ENCODE measurements at places on chromosomes 5 and 9.

DNA sequence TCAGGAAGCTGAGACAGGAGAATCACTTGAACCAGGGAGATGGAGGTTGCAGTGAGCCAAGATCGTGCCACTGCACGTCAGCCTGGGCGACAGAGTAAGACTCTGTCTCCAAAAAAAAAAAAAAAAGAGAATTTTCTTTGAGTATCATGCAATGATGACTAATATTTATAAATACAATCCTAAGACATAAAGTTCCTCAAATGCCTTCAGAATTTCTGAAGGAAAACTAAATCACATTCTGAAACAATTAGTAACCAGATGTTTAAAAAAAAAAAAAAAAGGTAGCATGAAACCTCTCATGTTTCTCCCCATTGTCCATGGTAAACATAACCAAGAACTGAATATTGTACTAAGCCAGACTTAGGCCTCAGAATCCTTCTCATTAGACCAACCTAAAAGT lies 23.1 kb downstream of the MLLT3 start:
- DNase-seq, result no peak

DNA sequence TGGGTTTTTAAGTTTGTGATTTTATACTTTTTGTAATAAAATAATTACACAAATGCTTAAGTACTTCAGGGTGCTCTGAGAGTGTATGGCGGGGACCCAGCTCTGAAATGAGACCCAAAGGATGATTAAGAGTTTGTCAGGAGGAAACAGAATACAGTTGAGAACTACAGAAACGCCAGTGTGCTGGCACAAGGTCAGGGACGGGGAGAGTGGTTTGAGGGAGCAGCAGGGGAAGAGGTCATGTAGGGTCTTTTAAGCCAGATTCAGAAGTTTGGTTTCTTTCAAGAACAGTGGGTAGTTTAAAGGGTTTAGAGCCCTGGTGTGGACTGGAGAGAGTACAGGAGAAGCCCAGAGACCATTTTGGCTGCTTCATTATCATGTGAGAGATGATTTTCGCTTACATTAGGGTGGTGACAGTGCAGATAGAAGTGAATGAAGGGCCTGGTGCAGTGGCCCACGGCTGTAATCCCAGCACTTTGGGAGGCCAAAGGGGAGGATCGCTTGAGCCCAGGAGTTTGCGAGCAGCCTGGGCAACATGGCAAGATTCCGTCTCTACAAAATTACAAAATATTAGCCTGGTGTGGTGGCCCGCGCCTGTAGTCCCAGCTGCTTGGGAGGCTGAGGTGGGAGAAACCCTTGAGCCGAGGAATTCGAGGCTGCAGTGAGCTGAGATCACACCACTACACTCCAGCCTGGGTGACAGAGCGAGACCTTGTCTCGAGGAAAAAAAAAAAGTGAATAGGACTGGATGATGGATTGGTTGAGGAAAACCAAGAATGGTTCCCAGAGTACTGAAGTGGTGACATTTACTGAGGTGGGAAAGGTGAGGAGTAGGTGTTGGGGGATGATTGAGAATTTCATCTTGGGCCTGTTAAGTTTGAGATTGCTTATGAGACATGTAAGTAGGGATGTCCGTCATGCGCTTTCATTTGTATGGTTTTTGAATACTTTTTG lies 1.4 kb upstream of the ETF1 start:
- no peak for DNase-seq

- DNase-seq, result no peak
Observed at GRCh38 chr9:33244137-33244784, 4.3 kb downstream of the SPINK4 start.

DNA sequence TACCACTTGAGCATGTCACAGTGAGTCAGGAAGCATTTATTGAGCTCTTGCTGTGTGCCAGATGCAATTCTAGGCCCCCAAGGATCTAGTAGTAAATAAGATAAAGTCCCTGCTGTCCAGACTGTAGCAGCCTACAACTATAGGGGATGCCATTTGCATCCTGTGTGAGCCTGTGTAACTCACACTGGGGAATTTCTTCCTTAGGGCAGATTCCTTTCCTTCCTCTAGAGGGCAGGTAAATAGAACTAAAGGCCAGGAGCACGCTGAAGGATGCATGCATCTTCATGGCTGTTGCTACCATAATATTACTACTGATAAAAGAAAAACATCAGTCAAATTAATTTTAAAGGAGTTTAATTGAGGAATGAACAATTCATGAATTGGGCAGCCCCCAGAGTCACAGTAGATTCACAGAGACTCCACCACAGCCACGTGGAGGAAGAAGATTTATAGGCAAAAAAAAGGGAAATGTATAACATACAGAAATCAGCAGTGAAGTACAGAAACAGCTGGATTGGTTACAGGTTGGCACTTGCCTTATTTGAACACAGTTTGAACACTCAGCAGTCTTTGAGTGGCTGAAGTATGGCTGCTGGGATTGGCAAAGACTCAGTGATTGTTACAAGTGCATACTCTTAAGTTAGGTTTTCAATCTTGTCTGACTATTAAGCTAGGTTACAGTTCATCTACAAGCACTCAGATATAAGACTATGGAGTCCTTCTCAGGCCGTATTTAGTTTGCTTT lies 98.9 kb downstream of the ACTL7B start:
- DNase-seq, result no peak

DNA sequence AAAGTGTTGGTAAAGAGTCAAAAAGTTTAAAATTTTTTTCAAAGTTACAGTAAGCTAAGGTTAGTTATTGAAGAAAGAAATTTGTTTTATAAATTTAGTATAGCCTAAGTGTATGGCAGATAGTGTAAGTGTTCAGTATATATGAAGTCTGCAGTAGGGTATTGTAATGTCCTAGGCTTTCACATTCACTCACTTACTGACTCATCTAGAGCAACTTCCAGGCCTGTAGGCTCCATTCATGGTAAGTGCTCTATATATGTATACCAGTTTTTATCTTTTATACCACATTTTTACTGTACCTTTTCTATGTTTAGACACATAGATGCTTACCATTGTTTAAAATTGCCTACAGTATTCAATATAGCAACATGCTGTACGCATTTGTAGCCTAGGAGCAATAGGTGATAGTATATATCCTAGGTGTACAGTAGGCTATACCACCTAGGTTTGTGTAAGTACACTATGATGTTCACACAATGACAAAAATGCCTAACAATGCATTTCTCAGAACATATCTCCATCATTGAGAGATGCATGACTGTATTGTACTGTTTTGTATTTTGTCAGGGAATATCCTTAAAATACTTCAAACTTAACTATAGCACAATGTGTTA lies 38.5 kb downstream of the CYSTM1 start:
- DNase-seq, result no peak

DNA sequence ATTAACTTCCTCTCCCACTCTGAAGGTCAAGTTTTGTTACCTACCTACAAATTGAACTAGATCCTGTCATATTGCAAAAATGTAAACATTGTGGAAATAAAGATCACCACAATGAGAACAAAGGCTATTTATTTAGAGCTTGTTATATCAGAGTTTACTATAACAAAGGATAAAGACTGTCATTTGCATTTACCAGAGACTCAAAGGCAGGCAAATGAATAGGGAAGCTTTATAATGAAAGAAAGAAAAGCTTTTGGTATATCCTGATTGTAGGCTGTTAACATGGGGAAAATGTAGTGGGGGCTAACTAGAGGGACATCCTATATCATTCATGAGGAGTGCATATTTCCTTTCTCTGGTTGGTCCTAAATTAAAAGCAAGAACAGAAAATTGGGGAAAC lies 403.5 kb upstream of the TYRP1 start:
- no peak for DNase-seq

DNA sequence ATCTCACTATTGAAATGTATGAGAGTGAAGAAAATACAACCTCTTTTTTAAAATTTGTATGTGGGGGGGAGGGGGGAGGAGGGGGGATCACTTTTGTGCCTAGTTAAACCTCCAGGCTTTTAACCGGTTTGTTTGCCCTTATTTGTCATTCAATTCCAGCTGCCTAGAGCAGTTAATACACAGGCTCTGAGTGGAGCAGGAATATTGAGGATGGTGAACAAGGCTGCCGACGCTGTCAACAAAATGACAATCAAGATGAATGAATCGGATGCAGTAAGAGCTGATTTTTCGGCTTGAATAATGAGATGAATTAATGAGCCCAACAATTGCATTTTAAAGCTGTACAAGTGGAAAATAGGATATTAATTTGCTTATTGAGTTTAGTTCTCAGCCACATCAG lies 28.7 kb upstream of the SNX24 start:
- no peak for DNase-seq

DNA sequence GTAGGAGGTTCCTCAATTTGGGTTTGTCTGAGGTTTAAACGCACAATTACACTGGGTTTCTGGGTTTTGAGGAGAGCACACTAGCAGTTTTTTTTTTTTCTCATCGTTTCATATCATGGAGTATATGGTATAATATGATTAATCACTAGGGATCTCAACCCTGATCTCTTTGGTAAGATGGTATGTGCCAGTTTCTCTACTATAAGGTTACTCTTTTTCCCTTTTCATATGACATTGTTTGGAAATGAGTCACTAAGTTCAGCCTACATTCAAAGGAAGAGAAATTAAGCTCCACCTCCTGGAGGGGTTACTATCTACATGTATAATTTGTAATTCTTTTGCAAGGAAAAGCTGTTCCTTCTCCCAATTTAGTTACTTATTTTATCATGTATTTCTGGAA lies 35.2 kb downstream of the MTRR start:
- no peak for DNase-seq

DNA sequence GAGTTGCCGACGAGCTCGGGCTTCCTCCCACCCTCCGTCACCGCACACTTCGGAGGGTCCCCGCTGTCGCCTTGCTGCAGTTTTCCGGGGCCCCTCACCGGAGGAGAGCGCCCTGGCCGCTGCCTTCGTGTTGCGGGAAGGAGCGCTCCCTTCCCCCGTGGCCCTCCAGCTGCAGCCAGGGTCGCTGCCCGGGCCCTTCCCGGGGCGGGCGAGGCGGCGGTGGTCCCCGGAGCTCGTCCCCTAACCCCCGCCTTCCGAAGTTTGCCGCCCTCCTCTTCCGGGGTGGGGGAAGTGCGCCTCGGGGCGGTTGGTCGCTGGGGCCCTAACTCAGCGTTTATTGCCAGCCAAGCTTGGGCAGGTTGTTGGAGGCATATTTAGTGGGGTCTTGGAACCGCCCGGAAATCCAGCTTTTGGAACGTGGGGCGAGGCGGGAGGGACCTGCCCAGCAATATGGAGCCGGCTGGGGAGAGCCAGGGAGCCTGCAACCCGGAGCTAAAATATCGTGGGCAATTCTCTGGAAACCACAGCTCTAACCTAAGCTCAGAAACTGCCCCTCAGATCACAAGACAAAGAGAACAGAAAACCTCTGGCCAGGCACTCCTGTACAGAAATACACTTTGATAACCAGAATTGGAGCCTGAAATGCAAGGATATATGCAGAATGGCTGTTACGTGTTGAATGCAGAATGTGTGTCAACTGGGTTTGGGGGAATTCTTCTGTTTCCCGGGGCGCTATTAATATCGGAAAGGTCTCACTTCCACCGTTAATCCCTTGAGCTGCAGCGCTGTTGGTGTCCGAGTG lies 890 bp downstream of the PIK3R1 start:
- peak; percentile 34 for DNase-seq

GRCh38 chr5:179287071-179287470 lies 58.2 kb downstream of the ADAMTS2 start:
- DNase-seq, result no peak

- DNase-seq, result no peak
Observed at GRCh38 chr5:2205596-2206226, 323.0 kb upstream of the IRX4 start.

DNA sequence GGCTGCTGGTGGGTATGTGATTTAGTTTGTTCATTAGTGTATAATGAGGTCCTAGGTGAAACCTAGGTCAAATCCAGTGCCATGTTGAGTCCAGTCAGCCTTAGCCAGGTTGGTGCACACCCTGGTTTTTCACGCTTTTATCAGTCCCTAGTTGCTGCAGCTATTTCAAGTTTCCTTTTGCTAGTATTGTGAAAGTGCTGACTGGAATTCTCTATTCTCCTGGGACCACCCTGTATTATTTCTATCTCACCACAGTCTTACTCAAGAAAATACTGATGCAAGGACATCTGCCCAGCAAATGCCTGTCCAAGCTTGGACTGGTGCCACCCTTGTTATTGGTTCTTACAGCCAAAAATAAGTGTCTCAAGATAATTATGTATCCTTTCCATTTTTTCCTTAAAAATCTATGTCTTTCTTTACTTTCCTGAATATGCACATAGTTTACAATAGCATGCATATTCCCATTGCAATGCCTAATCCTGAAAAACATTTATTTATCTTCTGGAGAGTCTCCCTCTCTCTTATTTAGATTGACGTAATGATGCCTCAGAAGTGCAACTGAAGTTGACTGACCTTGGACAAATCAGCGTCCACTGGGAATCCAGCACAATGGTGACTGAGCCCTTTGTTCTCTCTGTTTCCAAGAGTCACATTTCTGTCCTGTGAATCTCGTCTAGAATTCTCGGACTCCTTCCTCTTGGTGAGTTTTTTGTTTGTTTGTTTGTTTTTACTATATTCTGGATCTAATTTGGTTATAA lies 1075.0 kb downstream of the CDH9 start:
- no peak for DNase-seq

DNA sequence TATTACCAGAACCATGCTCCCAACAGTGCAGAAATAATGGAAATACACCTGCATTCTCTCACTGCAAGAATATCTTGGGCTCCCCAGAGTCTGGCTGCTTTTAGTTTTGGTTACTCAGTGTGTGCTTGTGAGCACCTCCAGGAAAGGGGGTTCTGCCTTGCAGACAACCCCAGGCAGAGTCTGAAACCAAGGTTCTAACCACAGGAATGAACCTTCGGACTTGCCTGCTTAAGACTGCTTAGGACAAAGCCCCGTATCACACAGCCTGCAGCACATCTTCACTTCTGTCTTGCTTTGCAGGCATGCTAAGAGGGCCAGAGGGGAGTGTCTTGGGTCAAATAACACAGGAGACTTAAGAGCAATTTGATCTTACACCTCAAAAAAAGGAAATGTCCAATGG lies 94.8 kb upstream of the SPATA31C2 start:
- no peak for DNase-seq

GRCh38 chr5:178533136-178533535 lies 57.1 kb downstream of the COL23A1 start:
- DNase-seq, result no peak

GRCh38 chr5:157575381-157576020 lies at the start of gene ADAM19:
Gene ADAM19, minus strand, starts transcription at chr5:157575775. Its CDS starts 79 bp downstream, at chr5:157575696.
- DNase-seq, result no peak

- DNase-seq, result no peak
Observed at GRCh38 chr9:34719021-34719768, 9.3 kb upstream of the CCL21 start.

DNA sequence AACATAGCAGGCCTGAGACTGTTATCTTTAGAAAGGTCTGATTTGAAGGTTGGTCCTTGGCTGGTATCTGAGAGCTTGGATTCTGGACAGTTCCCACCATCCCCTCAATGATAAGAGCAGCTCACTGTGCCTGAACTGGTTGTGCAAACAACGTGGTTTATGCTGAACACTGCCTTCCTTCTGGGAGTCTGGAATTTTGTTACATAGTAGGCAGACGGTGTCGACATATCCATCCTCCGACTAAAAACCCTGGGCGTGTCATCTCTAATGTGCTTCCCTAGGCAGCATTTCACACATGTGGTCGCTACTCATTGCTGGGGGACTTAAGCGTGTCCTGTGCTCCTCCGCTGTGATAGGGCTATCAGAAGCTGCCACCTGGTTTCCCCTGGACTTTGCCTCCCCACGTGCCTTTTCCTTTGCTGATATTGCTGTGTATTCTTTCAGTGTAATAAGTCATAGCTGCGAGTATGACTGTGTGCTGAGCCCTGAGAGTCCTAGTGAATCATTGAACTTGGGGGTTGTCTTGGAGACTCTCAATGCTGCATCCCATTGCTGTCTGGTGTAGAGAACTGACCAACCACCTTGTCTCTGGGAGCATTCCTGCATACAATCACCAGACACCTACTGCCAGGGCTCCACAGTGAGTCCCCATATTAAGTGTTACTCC lies 119.1 kb upstream of the TBC1D2 start:
- DNase-seq, result no peak

GRCh38 chr9:739362-739761 lies 102.1 kb upstream of the DMRT1 start:
- DNase-seq, result no peak
